ENCODE measurements at places on chromosomes 16 and 17. TPM values are rescaled to one million over a fixed set of nuclear protein-coding genes. Genes with fewer than 3 reads are reported as not detected.
A peak's percentile ranks its signal among the peaks of the same experiment; 100 is the strongest.

The SLC9A5 gene
- 0.36 TPM for total RNA-seq

GRCh38 chr17:72192800-72193192 lies 72.0 kb downstream of the SOX9 start:
- peak; percentile 20 for DNase-seq

GRCh38 chr17:12110906-12111305 lies 90.2 kb downstream of the MAP2K4 start:
- DNase-seq = no peak

GRCh38 chr16:80046848-80047247 lies 446.3 kb upstream of the MAF start:
- DNase-seq = no peak

The MYH1 gene
- total RNA-seq = 0.12 TPM

GRCh38 chr16:89966756-89967155 lies 18.2 kb downstream of the DEF8 start:
- no peak for DNase-seq

Data from hepatocyte (in vitro differentiated cells).